Lower lobe of right lung (tissue), 2 donors: ENCODE measurements at places on chromosomes 3 and 15. TPM values are rescaled to one million over a fixed set of nuclear protein-coding genes. Genes with fewer than 3 reads are reported as not detected.
A peak's percentile ranks its signal among the peaks of the same experiment; 100 is the strongest.

DNA sequence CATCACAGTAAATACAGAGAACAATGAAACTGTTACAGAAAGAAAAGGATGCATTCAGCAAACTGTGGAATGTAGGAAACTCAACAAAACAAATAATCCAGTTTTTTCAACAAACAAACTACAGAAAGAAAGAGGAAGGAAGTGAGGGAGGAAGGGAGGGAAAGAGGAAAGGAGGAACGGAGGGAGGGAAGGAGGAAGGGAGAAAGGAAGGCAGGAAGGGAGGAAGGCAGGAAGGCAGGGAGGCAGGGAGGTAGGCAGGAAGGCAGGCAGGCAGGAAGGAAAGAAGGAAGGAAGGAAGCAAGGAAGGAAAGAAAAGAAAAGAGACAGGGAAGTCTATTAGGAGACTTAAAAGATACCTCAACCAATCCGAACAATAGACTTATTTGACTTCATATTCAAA, 135.7 kb downstream of the EFHB start:
- DNase-seq: no peak

DNA sequence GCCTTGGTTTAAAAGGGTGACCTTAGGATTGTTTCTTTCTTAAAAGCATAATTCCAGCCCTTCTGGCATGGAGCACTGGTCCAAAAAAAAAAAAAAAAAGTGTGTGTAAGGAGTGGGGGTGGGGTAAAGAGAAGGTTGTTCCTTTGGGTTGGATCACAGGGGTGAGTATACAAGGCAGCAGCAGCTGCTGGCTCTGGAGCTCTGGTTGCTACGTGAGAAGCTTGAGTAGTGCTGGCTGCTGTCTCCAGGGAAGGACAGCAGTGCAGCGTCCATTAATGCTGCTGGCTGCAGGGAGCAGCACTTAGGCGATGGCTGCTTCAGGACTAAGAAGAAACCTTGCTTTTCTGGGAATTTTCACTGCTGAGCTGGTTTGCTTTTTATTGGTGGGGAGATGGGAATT, 2.3 kb downstream of the SETD5 start:
- DNase-seq: peak; percentile 63

DNA sequence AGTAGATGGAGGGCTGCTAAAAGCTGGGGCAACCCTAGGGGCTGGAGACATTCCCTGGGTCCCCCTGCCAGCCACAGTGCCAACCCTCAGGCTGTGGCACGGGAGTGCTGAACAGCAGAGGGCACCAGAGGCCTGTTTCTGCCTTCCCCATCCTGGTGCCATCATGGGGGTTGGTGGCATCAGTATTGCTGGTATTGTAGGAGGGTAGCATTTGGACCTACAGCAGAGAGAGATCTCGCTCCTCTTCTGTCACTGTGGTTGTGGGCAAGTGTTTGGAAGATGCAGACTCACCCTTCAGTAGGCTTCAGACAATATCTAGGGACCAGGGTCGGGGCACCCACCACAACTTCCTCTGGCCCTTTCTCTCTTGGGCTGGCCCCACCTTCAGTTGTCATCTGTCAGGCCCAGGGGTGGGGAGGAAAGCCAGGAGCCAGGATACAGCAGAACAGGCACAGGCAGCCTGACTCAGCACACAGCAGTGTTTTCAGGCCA, 123.5 kb downstream of the RPLP1 start:
- DNase-seq: peak; percentile 80

DNA sequence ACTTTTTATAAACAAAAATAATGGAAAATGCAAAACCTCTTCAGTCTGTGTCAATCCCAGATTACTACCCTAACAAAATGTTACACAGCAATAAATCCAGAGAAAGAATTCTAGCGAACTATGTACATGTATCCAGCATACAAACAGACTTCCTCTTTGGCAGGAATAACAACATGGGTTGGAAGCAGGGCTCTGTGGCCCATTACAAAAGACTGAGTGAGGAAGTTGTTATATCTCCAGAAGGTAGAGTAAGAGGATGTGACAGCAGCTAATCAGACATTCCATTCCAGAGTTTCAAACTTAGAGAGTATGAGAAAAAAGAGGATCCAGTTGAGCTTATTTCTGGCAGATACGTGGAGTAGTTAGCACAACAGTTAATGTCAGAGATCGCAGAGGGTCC, 294.0 kb upstream of the PLSCR5 start:
- DNase-seq: no peak

DNA sequence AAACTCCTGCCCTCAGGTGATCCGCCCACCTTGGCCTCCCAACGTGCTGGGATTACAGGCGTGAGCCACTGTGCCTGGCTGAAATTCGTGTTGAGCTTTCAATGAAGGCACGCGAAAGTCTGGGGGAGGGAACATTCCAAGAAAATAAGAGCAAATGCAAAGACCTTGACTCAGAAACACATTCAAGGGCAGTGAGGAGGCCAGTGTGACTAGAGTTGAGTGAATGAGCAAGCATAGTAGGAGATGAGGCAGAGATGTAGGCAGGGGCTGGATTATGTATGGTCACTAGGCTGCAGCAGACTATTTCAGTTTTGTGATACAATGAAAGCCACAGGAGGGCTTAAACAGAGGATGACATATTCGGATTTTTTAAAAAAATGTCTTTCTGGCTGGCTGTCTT, 67.0 kb downstream of the SCN11A start:
- DNase-seq: no peak

Gene CSPG4
- total RNA-seq: 15.0 TPM

Gene PLIN1
- 1.3 TPM for total RNA-seq
